SW 1271 (cell line): ENCODE measurements at places on chromosomes 5 and 9.
A peak's percentile ranks its signal among the peaks of the same experiment; 100 is the strongest.

DNA sequence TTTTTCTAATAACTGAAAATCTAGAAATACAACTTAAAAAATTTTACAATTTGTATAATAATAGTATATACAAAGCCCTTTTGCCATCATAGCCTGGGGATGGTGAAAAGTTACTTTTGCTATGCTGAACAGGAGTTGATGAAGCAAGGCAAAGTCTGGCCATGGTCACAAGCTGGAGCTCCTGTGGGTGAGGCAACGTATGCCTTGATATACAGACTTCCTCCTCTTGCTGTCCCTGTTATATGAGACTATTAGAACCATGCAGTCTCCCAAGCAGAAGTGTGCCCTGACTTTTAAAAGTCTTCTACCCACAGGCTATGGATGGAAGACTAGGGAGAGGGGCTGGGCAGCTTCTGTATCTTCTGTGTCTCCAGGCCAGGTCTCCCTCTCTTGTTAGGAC lies 15.7 kb downstream of the FAM151B start:
- no peak for DNase-seq

DNA sequence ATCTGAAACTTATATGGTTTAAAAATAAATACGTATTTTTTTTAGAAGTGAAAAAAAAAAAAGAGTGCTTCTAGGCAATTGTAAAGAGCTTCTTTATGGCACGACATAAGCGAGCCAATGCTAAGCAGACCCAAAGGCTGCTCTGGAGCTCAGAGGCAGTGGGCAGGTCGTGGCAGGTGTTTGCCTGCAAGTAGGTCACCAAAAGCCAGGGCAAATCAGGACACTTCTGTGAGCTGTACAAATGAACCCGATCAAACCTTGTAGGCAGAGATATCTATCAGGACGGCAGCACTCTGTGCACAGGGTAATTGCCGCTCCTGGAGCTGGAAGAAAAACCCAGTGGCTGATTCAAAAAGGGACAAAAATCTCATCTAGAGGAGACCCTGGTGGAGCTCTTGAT lies 75.9 kb downstream of the IRX2 start:
- no peak for DNase-seq

GRCh38 chr5:173968154-173968797 lies 20.7 kb upstream of the C5orf47 start:
- no peak for DNase-seq

DNA sequence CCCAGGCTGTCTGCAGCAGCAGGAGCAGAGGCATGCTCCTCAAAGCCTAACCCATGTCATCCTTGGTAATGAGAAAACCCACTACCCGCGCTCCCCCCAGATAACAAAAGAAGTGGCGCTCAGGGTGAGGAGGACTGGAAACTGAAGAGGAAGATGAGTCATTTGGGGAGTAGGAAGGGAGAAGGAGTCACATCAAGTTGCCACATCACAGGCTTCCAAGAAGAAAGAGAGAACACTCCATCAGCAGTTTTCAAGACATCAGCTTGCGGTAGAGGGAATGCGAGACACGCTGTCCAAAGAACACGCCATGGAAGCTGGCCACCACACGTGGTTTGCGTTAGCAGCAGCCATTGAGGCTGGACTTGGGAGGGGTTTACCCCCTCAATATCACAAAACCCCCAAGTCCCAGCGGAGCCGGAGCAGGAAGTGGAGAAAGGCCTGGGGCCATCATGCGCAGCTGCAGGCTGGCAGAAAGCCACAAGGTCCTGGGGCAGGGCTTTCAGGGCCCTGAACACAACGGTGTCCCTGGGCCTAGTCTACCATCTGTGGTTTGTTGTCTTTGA lies 41.5 kb downstream of the SH3PXD2B start:
- DNase-seq, result no peak

DNA sequence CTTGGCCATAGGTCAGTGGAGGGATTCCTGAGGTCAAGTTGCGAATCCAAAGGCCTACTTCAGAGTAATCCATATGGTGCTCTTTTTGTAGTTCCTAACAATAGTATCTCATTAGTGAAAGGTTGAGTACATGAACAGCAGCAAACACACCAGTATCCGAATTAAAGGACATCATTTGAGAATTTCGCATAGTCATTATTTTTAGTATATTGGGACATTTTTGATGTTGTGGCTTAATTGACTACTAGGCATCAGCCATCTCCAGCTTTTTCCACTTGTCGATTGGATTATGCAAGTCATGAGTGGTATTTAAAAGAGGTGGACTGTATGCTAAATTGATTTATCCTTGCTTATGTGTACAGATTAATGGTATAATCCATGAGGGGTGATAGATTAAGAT lies 23.7 kb downstream of the MAP3K1 start:
- DNase-seq, result no peak

GRCh38 chr9:18208166-18209059 lies 265.5 kb upstream of the ADAMTSL1 start:
- DNase-seq, result no peak

DNA sequence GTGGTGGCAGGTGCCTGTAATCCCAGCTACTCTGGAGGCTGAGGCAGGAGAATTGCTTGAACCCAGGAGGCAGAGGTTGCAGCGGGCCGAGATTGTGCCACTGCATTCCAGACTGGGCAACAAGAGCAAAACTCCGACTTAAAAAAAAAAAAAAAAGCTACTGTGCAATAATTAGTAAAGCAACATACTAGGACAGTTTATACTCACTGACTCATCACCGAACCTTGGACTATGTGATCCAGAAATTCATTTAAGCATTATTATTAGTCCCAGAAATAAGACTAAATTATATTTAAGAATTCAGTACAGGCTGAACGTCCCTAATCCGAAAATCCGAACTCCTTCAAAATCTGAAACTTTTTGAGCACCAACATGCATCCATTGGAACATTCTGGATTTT lies 37.8 kb downstream of the GOLPH3 start:
- no peak for DNase-seq

DNA sequence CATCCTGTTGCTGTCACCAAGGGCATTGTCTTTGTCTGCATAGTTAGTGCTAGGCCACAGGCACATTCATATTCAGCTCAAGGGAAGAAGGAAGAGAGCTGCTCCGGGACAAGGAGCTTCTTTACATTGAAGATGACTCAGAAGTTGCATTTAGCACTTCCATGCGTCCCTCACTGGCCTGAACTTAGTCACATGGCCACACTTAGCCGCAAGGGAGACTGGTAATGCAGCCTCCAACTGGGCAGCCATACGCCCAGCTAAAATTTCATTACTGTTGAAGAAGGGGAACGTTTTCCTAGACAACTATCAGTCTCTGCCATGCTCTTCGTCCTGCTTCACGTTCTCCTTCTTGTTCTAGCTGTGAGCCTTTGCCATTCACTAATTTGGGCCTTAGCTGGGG lies 20.0 kb downstream of the ACTL7B start:
- no peak for DNase-seq

- DNase-seq, result peak; percentile 82
These were observed 459.2 kb upstream of the RGMB start for GRCh38 chr5:98314292-98314691.

DNA sequence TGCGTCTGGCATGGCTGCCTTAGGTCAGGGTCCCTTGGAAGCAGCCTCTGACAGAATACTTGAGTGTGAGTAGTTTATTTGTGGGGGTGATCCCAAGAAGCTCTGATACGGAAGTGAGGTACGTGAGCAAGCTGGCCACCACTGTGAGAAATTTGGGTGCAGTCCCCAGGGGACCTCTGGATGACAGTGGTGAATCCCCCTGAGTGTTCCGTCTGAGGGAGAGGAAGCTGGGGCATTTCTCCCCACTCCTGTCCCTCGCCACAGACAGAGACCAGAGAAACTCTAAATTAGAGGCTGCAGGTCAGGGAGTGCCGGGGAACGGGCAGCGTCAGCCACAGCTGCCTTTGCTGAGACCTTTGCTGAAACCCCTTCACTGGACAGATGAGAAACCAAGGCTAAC lies 155.9 kb upstream of the COL5A1 start:
- no peak for DNase-seq

DNA sequence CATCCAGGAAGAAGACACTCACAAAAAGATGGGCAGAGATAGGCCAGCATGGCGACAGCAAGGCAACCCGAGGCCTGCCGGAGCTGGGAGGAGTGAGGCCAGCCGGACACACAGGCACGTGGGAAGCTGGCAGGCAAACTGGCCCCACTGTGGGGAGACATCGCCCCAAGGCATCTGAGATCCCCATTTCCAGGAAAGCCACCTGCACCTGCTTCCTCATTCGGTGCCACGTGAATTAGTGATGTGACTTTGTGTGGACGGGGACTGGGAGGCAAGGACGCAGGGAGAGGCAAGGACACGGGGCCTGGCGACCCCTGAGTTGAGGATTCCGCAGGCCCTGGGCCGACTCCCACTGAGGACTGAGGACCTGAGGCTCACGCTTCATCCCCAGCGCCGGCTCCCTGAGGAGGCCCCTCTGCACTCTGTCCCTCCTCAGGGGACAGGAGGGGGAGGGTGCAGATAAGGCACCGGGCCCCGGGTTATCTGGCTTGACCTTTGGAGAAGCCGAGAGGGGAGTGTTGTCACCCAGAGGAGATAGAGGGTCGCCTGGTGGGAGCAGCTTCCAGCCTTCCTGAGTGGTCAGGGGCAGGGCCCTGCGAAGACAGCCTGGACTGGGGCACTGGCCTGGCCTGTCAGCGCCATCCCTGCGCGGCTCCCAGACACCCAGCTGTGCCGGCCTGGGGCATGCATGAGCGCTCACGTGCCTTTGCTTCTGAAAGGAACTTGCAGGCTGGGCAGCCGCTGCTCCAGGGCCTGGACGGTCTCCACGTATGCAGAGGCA lies 39.7 kb downstream of the NDUFS6 start:
- DNase-seq, result no peak

DNA sequence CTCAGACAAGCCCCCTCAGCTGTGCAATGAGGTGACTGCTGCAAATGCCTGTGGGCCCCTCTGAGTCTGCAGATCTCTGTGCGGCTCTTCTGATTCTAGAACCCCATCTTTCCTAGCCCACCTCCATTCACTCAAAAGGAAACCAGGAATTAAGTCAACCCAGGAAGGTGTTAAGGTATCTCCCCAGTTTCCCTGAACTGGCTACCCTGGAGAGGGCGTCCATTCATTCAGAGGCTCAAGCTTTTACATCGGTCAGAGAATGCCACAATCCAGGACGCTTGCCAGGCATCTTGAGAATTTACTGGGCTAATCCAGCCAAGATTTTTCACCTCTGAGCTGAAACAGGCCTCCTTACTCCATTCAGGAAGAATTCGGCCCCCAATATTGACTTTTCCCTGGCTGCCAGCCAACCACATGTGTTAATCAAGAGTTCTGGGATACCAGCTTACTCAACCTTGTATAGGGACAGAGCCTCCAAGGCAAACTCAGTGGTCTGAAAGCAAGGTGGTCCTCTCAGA lies 889 bp upstream of the ADAMTS12 start:
- DNase-seq, result no peak

- DNase-seq, result peak; percentile 98
These were observed 125.0 kb downstream of the TRIO start for GRCh38 chr5:14267991-14268708.

- no peak for DNase-seq
These were observed 128.5 kb upstream of the VLDLR start for GRCh38 chr9:2493109-2493508.

DNA sequence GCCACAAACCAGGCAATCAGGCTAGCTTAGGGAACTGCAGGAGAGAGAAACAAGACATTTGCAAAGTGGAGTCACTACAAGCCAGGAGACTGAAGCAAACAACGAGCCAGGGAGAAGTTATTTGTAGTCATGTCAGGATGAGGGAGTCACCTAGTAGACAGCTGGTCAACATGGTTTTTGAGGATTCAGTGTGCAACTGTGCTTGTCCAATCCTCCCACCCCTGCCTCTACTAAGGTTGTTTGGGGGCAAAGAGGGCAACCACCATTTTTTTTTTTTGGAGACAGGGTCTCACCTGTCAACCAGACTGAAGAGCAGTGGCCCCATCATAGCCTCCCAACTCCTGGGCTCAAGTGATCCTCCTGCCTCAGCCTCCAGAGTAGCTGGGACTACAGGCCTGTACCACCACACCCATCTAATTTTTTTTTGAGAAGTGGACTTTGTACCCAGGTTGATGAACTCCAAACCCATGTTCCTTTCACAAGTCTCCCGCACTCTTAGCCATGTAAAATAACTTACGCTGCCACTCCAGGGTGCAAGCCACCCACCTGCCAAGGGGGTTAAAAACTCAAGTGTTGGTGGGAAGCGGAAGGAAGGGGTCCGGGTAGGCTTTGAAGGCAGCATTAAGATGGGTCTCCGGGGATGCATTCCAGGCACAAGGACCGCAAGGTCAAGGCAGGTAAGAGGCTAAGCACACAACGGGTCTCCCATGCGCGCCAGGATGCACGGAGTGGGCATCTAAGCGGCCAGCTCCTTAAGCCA lies 995 bp downstream of the RPL35 start:
- no peak for DNase-seq

- no peak for DNase-seq
These were observed 221.2 kb upstream of the CLINT1 start for GRCh38 chr5:158080112-158080511.

DNA sequence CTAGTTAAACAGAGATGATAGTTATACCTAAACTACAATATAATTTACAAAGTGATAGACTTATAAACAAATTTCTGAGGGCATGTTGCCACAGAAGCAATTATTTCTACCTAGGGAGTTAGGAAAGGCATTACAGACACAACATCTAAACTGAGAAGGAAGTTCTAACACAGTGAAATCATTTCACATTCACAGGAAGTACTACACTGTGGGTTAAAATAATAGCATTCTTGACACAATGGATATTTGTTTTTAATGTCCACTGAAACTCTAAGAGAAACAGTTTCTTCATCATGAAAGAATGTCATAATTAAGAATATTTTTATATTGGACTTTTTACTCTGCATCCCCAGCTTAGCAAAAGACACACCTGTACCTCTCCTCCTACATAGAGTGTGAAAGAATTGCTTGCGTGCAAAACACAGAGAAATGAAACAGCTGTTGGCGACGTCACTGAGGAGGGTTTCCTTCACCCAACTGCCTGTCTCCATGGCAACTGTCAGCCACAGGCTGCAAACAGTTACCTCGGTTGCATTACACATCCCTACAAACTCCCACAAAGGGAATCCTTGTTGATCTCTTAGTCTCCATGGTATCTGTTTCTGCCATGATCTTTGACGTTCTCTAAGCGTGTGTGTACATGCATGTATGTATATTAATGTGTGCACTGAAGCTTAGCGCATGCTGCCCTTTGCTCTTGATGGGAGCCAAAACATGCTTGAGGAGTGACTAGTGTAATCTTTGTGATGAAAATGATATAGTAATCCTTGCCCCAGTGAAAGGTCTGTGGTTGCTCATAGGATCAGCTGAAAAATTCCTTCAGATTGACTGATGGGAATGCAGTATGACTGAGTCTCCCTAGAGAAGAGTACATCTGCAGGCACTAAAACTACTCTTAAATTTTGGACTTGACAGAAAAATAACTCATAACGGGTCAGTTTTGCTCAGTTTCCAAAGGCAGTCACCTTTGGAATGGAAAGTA lies 168.5 kb downstream of the ACTL7B start:
- DNase-seq, result no peak

DNA sequence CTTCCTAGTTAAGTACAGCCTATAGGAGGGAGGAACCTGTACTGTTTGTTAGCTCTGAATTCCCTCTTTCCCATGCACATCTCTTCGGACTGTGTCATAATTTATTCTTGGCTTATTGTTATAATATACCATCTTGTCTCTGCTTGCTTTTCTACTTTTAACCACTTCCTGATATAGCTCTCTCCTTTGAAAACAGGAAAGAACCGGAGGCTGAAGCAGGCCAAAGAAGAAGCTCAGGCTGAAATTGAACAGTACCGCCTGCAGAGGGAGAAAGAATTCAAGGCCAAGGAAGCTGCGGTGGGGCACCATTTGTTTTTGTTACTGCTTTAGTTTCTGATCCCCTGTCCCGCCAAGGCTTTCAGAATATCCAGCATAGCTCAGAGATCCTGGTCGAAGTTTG lies 4.8 kb downstream of the ATP6V1G1 start:
- DNase-seq, result no peak
